ENCODE measurements at places on chromosomes 6 and 20.

- DNase-seq: no peak
Measured at GRCh38 chr6:167092672-167093339, 30.1 kb upstream of the CCR6 start.

GRCh38 chr6:32867554-32868256, 13.7 kb downstream of the PSMB9 start:
- no peak for DNase-seq

- DNase-seq: no peak
Measured at GRCh38 chr20:23164176-23164601, 78.1 kb upstream of the CD93 start.

DNA sequence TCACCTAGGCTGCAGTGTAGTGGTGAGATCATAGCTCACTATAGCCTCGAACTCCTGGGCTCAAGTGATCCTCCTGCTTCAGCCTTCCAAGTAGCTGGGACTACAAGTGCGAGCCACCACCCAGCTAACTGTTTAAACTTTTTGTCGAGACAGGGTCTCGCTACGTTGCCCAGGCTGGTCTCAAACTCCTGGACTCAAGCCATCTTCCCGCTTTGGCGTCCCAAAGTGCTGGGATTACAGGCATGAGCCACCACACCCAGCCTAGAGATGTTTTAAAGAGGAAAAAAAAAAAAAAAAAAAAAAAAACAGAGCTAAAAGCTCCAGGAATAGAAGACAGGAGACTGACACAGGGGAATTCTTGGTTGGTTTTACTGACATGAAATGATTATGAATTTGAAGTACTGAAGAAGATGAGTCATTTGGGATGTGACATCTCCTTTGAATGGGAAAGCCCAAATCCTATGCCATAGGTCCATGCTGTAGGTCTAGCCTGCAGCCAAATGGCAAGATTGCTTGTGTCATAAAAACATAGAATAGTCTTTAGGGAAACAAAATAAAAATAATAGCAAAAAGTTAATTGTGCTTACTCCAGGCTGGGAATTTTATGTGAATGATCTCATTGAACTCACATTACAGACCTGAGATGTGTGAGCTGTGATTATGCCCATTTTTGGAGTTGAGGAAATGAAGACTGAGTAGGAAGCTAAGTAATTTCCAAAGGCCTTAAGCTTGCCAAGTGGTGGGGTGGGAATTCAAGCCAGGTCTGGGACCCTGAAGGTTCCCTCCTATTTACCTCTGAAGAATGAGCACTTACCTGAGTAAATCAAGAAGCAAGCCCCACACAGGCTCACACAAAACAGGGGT, 24.3 kb upstream of the NHSL1 start:
- DNase-seq: no peak

DNA sequence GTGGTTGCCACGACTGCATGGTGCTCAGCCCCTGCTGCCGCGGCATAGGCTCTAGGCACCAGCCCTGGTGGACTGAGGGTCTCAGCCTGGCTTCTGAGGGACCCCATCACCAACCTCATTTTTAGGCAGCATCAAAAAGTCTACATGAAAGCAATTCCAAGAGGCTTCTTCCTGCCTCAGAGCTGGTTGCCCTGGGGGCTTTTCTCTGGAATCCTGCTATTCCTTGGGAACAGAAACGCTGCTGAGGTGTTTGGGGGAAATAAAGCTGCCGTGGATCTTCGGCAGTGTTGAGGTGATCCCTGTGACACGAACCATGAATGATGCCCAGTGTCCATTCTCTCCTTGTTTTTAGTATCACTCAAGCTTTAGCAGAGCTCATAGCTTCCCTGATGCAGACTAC, 148.4 kb upstream of the LRFN2 start:
- DNase-seq: no peak

DNA sequence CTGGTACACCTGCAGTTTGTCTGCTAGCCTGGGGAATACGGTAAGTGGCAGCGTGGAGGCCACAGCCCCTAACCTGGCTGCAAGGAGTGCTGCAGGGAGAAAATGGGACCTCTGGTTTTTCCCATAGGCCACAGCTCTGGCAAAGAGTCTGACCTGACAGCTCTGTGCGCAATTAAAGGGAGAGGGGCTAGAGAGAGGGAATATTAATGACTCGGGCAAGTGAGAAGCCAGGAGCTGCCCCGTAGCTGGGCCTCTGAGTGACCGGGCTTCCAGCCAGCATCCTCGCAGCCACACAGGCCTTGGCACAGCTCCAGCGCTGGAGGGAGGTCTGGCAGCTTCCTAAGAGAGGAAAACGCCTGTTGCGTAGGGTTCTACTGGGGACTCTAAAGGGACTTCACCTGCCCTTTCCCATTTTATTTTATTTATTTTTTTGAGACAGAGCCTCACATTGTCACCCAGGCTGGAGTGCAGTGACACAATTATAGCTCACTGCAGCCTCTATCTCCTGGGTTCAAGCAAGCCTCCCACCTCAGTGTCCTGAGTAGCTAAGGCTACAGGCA, 18.2 kb upstream of the OCSTAMP start:
- no peak for DNase-seq

- peak; percentile 44 for DNase-seq
Measured at GRCh38 chr6:6881438-6882225, 226.1 kb upstream of the RREB1 start.
